ENCODE measurements at places on chromosomes 7 and 10. TPM values are rescaled to one million over a fixed set of nuclear protein-coding genes. Genes with fewer than 3 reads are reported as not detected.
A peak's percentile ranks its signal among the peaks of the same experiment; 100 is the strongest.

DNA sequence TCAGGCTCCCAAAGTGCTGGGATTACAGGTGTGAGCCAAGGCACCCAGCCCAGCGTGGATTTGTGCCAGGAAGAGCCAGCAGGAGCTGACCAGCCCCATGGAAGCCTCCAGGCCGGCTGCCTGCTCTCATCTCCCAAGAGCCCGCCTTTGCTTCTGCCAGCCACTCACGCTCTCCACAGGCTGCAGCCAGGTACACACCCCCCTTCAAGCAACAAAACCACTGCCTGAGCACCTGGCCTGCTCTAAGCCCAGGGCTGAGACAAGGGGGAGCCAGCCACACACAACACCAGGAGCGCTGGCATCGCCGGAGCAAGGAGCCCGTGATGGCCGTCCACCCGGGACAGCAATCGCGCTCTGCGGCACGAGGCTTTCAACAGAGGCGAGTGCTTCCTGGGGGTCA lies 34.5 kb downstream of the MAD1L1 start:
- no peak for DNase-seq

DNA sequence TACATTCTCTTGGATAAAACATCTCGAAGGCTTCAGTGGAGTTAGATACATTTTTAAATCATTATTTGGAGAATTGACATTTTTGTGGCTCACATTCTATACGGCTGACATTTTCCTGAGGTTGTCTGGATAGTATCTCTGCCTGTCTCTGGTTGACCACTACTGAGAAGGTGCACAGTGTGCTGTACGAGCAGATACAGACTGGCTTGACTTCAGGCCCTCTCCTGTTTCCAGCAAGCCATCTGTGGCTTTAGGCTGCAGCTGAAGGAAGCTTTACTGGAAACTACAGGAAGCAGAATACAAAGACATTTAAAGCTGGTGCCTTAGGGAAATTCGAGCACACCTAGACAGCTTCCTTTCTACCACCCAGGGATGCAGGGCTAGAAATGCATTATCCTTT lies 39.3 kb upstream of the RSU1 start:
- DNase-seq: no peak

DNA sequence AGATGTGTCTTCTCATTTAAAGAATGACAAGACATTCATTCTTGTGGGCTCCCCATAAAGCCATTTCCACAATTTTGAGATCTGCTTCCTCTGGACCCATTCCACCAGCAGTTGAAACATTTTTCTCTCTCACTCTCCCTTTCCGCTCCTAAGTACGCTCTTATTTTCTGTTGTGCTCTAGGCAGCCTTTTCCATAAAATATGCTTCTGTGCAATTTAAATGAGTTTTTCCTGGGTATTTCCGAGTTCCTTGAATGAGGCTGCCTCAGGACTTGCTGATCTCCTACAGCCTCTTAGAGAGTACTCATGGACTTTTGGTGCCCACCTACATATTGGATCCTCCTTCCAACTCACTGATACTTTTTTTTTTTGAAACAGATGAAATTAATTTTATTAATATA lies 23.6 kb upstream of the AKR1D1 start:
- DNase-seq: no peak

- no peak for DNase-seq
Observed at GRCh38 chr7:64884913-64885370, 18.1 kb upstream of the ZNF273 start.

- DNase-seq: no peak
Observed at GRCh38 chr10:71371750-71372166, 25.0 kb upstream of the CDH23 start.

GRCh38 chr7:1060315-1061072 lies 16.1 kb downstream of the GPR146 start:
- no peak for DNase-seq

- DNase-seq: no peak
Observed at GRCh38 chr10:70441895-70442309, 421 bp upstream of the NODAL start.

DNA sequence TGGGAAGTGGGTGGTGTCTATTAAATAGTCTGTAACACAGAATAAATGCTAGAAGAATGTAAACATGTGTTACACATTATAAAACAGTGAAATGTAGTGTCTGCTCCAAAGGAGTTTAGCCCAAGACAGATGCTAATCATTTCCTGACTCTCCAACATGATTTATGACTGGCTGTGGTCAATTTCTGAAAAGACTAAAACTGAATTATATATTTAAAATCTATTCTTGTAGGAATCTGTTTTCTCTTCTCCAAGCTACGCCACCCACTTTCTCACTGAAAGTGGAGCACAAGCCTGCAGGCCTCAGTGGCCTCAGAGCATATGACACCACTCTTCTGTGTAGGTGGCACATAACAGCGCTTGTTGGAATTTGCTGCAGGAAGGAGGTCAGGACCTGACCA lies 44.4 kb downstream of the CTTNBP2 start:
- DNase-seq: no peak

DNA sequence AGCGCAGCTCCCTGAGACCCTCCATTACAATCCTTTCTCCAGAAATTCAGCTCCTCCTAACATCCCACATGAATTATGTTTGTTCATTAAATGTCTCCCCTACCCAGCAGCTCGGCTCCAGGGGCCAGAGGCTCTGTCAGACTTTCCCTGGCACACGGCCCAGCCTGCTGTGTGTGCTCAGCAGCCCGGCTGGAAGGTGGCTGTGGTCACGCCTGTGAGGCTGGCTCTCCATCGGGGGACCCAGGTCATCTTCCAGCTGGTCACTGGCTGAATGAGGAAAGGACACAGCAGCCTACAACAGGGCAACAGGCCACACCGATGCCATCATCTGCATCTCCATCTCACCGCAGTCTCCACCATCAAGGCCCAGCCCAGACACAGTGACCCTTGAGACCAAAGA lies 219.8 kb downstream of the MAD1L1 start:
- DNase-seq: peak; percentile 58

DNA sequence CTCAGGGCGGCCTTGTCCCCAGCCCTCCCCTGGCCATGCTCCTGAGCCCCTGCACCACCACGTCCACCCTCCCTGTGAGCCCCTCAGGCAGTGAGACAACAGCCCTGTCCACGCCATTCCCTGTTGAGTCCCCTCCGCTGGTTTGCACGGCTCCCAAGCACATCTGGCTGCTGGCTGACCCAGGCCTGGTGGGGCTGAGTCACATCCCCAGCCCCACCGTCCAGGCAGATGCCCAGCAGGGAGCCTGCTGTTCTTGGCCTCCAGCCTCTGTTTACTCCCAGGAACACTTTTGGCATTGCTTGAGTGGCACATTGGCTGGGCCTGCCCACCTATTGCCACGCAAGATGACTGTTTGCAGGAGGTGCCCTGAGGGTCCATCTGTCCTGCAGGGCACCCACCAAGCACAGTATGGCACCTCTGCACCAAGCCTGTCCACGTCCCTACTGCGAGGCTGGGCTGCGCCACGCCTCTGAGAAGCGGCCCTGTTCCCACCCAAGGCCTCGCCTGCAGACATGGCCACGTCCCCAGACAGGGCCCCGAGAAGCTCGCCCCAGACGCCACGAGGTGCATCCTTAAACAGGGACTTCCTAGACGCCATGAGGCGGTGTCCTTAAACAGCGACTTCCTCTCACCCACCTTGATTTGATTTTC lies 48.4 kb upstream of the INPP5A start:
- no peak for DNase-seq

- DNase-seq: no peak
Observed at GRCh38 chr10:113450046-113450804, 102.6 kb upstream of the HABP2 start.

- no peak for DNase-seq
Observed at GRCh38 chr10:11863353-11864109, 40.4 kb downstream of the PROSER2 start.

- no peak for DNase-seq
Observed at GRCh38 chr7:104240401-104240800, 32.6 kb upstream of the ORC5 start.

DNA sequence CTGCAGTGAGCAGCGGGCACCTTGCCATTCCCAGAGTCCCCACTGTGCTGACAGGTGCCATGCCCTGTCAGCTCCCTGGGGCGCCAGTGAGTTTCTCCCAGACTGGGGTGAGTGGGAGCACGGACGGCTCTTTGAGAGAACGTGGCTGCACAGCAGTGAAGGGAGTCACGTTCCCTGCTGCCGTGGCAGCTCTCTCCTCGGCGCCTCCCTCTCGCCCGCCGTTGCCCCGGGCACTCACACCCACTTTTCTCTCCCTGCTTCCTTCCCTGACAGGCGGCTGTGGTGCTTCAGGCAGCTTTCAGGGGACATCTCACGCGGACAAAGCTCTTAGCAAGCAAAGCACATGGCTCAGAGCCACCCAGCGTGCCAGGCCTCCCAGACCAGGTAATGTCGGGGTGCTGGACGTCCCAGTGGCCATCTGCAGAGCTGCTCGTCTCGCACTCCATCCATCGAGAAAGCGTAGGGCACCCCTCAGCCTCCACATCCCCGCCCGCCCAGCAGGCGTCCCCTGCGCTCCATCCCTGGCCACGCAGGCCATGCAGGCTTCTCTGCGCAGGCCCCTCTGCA lies 27.1 kb upstream of the TTYH3 start:
- no peak for DNase-seq

- DNase-seq: peak; percentile 25
Observed at GRCh38 chr10:47365431-47366180, 17.4 kb downstream of the RBP3 start.

DNA sequence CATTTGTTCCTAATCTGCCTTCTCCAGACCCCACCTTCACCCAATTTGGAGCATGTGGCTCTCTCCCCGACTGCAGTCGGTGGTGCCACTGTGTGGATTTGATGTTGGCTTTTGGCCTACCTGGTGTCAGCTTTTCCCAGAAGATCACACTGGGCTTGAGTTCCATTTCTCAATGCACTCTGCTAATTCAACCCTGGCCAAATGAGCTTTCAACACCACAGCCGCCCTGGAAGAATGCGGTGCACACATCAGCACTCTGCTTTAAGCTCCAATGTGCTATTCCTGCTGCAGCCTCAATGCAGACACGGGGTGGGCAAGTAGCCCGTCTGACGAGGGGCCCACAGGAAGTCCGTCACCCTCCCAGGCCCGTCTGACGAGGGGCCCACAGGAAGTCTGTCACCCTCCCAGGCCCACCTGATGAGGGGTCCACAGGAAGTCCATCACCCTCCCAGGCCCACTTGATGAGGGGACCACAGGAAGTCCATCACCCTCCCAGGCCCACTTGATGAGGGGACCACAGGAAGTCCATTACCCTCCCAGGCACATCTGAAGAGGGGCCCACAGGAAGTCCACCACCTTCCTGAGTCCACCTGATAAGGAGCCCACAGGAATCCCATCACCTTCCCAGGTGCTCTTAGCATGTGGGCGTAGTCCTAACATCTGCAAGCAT lies 64.4 kb downstream of the ASB13 start:
- no peak for DNase-seq

- DNase-seq: no peak
Observed at GRCh38 chr10:35884657-35885071, 242.6 kb upstream of the FZD8 start.

GRCh38 chr7:92622685-92623084 lies 32.5 kb upstream of the FAM133B start:
- DNase-seq: no peak

GRCh38 chr7:28473571-28474281 lies 61.4 kb downstream of the CREB5 start:
- DNase-seq: no peak

DNA sequence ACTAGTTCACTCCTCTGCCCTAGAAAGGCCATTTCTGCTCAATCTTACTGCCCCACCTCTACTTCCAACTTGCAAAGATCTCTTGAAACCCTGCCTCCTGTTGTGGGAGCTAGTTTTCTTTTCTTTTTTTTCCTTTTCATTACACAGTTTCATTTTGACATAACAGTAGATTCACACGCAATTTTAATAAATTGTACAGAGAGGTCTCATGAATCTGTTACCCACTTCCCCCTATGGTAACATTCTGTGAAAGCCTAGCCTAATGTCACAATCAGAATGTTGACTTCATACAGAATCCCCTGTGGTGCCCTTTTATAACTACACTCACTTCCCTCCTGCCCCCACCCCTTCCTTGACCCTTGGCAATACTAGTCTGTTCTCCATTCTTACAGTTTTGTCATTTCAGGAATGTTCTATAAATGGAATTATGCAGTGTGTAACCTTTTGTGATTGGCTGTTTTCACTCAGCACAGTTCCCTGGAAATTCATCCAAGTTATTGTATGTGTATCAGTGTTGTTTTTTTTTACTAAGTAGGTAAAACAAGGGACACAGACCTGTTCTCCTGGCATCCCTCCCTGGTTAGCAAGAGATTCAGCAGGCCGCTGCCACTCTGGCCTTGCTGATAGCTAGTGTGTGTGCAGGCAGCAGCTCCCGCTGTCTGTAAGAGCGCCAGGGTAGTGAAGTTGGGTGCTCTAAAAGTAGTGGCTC lies 21.5 kb downstream of the CHST3 start:
- no peak for DNase-seq

- DNase-seq: no peak
Observed at GRCh38 chr10:89879121-89879520, 177.7 kb downstream of the KIF20B start.

DNA sequence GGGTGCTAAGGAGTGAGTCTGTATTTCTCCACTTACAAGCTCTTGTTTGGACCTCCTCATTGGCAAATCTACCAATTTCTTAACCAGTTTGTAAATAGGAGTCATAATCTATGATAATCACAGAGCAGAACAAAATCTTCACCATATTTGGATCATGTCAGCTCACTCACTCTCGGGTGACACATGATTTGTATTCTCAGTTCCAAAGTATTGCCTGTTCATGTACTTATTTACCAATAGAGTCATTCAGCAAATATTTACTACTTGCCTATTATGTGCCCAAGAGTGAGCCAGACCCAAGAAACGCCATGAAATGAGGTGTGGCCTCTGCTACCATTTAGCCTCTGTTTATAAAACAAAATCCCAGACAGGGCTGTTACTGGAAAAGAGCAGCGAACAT lies 114.8 kb downstream of the TSPAN12 start:
- no peak for DNase-seq

- no peak for DNase-seq
Observed at GRCh38 chr10:76523791-76524351, 1092.4 kb downstream of the LRMDA start.

GRCh38 chr7:22672846-22673680 lies 53.9 kb upstream of the IL6 start:
- DNase-seq: no peak

GRCh38 chr10:129854796-129855705 lies 109.0 kb downstream of the EBF3 start:
- peak; percentile 35 for DNase-seq

GRCh38 chr7:47536661-47537611 lies 45.0 kb downstream of the TNS3 start:
- DNase-seq: peak; percentile 25

The CFAP69 gene
- 0.85 TPM for total RNA-seq

The CYP3A5 gene
- 0.43 TPM for total RNA-seq

The ABCA13 gene
- not detected for total RNA-seq

The AASS gene
- total RNA-seq: 34.3 TPM

The DPYSL4 gene
- not detected for total RNA-seq

The MYO1G gene
- total RNA-seq: 5.9 TPM

The CTTNBP2 gene
- total RNA-seq: 3.0 TPM

The FRAT1 gene
- 5.2 TPM for total RNA-seq

The ELOVL3 gene
- total RNA-seq: not detected

The PRTFDC1 gene
- total RNA-seq: 3.6 TPM

The MYOF gene
- total RNA-seq: 68.2 TPM

The CCDC3 gene
- 86.0 TPM for total RNA-seq

The AIFM2 gene
- total RNA-seq: 2.9 TPM

The ZNF467 gene
- total RNA-seq: 42.3 TPM

The SFTPA1 gene
- not detected for total RNA-seq

Data from ascending aorta (tissue), 2 donors.